ENCODE measurements at places on chromosomes 11 and 22. TPM values are rescaled to one million over a fixed set of nuclear protein-coding genes. Genes with fewer than 3 reads are reported as not detected.

GRCh38 chr22:49464037-49464436 is 363.6 kb downstream of the BRD1 start:
- H3K27me3 ChIP-seq, result no peaks in the 10 kb centered on the region
- H3K27ac ChIP-seq, result no peak overlapping the region
- H3K4me3 ChIP-seq, result no peak overlapping the region
- peaks cover 3% of the 10 kb centered on the region for H3K4me1 ChIP-seq
- H3K36me3 ChIP-seq, result no peaks in the 10 kb centered on the region

DNA sequence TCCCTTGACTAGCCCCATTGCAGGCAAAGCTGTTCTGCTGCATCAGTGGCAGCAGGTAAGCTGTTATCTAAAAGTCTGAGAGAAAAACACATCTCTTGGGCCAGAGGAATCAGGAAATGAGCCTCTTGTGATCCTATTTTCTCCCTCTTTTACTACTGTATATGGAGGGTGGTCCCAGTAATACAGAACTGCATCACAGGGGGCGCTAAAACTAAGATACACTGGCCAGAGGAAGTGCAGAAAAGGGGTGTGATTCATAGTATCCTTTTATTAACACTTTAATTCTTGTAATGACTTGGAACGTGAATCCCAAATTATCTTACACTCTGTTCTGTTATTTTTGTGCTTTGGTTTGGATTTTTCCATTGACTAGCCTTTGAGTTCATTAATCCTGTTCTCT is 8.8 kb upstream of the MED17 start:
- H3K4me3 ChIP-seq, result no peak overlapping the region
- no peaks in the 10 kb centered on the region for H3K36me3 ChIP-seq
- no peaks in the 10 kb centered on the region for H3K4me1 ChIP-seq
- no peak overlapping the region for H3K27ac ChIP-seq

DNA sequence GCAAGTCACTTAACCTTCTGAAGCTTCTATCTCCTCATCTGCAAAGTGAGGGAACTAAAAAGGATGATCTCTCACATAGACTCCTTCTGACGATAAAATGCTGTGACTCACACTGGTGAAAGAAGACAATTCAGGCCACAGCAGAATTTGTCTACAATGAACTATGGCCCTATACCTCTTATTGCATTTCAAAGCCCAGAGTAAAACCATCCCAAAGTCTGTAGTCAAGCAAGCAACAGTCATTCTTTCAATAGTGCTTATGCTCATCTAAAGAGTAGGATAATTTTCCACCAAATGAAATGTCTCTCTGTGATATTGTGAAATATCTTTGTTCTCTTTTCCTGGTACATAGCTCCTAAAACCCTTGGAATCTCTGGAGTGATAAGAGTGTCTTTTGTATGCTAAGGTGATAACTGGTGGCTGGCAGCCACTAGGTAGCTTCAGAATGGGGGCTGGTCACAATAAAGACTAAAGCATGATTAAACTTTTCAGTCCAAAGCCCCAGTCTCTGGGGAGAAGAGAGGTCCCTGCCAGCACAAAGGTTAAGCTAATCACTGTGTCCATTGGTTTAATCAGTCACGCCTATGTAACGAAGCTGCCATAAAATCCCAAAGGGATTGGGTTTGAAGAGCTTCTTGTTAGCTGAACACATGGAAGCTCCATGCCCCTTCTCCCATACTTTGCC is 30.8 kb downstream of the SYTL2 start:
- no peak for DNase-seq
- H3K4me1 ChIP-seq, result peaks cover 30% of the 10 kb centered on the region
- no peak overlapping the region for H3K4me3 ChIP-seq
- no peaks in the 10 kb centered on the region for H3K27me3 ChIP-seq

DNA sequence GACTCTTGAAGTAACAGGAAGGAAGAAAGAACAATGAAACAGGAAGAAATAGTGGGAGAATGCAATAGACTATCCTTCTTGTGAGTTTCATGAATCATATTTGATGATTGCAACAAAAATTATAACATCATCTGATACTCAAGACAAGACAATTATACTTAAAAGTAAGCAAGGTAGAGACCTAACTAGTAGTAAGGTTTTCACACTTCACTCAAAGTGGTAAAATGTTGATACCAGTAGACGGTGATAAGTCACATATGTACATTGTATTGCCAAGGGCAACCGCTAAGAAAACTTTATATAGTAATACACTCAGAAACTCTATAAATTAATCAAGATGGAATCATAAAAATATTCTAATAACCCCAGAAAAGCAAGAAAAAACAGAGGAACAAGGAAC is 107.8 kb downstream of the CYP2R1 start:
- H3K27me3 ChIP-seq, result no peaks in the 10 kb centered on the region
- peaks cover 9% of the 10 kb centered on the region for H3K4me1 ChIP-seq
- DNase-seq, result no peak

- H3K36me3 ChIP-seq, result no peaks in the 10 kb centered on the region
- H3K4me3 ChIP-seq, result peak overlapping the region; percentile 93
- peak; percentile 40 for DNase-seq
- peaks cover 28% of the 10 kb centered on the region for H3K4me1 ChIP-seq
- H3K27me3 ChIP-seq, result no peaks in the 10 kb centered on the region
- H3K27ac ChIP-seq, result peak overlapping the region; percentile 98
Observed at GRCh38 chr22:49964136-49965090, 3.8 kb downstream of the PIM3 start.

GRCh38 chr22:21624880-21625791 is 4.7 kb downstream of the YDJC start:
- peak overlapping the region; percentile 47 for H3K4me3 ChIP-seq
- no peak for DNase-seq
- H3K27ac ChIP-seq, result peak overlapping the region; percentile 94
- peaks cover 25% of the 10 kb centered on the region for H3K4me1 ChIP-seq

DNA sequence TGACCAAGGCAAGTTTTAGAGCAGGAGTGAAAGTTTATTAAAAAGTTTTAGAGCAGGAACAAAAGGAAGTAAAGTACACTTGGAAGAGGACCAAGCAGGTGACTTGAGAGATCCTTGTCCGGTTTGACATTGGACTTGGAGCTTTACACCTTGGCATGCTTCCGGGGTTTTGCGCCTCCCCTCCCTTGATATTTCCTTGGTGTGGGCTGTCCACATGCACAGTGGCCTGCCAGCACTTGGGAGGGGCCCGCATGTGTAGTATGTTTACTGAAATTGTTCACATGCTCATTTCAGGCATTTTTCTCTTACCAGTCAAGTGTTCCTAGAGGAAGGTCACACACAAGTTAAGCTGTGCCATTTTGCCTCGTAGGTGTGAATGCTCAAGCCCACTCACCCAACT is 19.0 kb upstream of the THRSP start:
- DNase-seq, result no peak
- H3K36me3 ChIP-seq, result no peaks in the 10 kb centered on the region
- H3K27ac ChIP-seq, result no peak overlapping the region
- peaks cover 10% of the 10 kb centered on the region for H3K27me3 ChIP-seq
- H3K4me3 ChIP-seq, result no peak overlapping the region

The RAG2 gene
- not detected for total RNA-seq

The F2 gene
- not detected for total RNA-seq

The SYT13 gene
- not detected for total RNA-seq

The SBF2 gene
- total RNA-seq, result 15.5 TPM

All from T-helper 17 cell (primary cell).